ENCODE measurements at places on chromosomes 12 and 14. TPM values are rescaled to one million over a fixed set of nuclear protein-coding genes. Genes with fewer than 3 reads are reported as not detected.
A peak's percentile ranks its signal among the peaks of the same experiment; 100 is the strongest.

DNA sequence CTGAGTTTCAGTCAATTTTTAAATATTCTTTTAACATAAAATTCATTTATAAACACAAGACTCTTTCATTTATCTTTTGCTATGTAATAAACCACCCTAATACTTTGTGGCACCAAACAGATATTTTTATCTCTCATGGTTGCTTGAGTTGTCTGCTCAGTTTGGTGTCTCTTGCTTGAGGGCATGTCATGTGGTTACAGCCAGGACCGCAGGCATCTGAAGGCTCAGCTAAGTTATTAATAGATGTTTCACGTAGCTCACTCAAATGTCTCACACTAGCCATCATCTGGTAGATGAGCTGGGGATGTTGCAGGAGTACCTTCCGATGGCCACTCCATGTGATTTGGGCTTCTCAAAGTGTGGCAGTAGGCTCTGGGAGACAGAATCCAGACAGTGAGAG, 597.8 kb downstream of the ETNK1 start:
- no peak overlapping the region for H3K27ac ChIP-seq
- no peaks in the 10 kb centered on the region for H3K27me3 ChIP-seq
- no peak for DNase-seq
- H3K4me3 ChIP-seq, result no peak overlapping the region
- H3K4me1 ChIP-seq, result no peaks in the 10 kb centered on the region
- H3K36me3 ChIP-seq, result no peaks in the 10 kb centered on the region

GRCh38 chr12:42217656-42218055, 20.4 kb downstream of the YAF2 start:
- H3K27me3 ChIP-seq, result no peaks in the 10 kb centered on the region
- no peaks in the 10 kb centered on the region for H3K4me1 ChIP-seq
- no peak overlapping the region for H3K27ac ChIP-seq
- no peak overlapping the region for H3K4me3 ChIP-seq
- H3K36me3 ChIP-seq, result no peaks in the 10 kb centered on the region

KRT72 gene
- not detected for total RNA-seq

GRCh38 chr12:51959211-51959610, 7.7 kb downstream of the ACVR1B start:
- H3K27me3 ChIP-seq, result no peaks in the 10 kb centered on the region
- peaks cover 43% of the 10 kb centered on the region for H3K4me1 ChIP-seq
- DNase-seq, result no peak
- no peak overlapping the region for H3K4me3 ChIP-seq
- H3K36me3 ChIP-seq, result peaks cover 12% of the 10 kb centered on the region
- H3K27ac ChIP-seq, result peak overlapping the region; percentile 26

DNA sequence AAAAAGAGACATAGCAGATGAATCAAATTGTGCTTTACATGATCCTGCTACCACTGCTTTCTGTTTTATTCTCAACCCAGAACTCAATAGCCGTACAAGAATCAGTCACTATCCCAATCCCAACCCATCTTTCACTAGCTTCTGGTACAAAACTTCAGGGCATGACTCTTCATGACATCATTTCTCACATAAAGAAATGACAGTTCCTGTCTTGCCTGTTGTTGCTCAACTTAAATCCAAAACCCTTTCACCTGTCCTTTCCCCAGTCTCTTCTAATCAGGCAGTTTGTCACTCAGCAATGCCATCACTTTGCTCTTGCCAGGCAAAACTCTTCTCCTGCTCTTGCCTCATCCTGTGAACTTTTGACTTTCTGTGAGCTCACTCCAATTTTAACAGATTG, 962.8 kb downstream of the GALC start:
- H3K4me3 ChIP-seq, result no peak overlapping the region
- DNase-seq, result no peak
- no peaks in the 10 kb centered on the region for H3K4me1 ChIP-seq

FOXA1 gene
- total RNA-seq, result 26.8 TPM

Data from upper lobe of left lung (tissue), 6 donors.